ENCODE measurements at places on chromosomes 6 and 20.

GRCh38 chr20:44734938-44735337 is 10.7 kb upstream of the KCNK15 start:
- peak; percentile 52 for DNase-seq

DNA sequence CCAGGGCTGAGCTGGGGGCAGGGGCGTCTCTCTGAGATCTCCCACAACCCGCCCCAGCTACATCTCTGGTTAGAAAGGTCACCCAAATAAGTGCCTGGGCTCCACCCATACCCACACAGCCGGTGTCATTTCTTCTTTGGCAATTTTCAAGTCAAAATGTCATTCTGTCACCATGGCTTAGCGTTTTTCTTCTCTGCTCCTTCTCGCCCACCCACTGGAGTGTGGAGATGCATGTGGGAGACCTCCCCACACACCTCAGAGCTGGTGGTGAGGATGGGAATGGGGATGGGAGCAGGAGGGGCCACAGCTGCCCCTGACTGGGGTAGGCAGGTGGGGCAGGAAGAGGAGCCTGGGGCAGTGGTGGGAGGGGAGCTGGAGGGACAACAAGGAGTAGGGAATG is 63.1 kb downstream of the CPNE5 start:
- DNase-seq: no peak

DNA sequence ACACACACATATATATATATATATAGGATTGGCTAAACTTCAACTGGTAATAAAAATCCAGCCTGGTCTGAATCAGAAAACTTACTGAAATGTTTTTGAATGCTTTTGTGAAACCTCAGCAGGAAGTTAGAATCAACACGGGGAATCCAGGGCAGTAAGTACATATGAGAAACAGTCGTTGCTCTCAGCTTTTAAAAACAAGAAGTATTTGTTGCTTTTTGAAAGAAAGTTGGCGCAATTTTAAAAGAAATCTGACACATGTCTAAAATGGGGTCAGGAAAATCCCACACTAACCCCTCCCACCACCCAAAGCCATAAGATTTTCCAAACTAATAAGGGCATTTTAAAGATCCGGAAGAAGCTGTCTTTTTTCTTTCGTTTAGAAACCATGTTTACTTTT is 11.5 kb upstream of the CCDC170 start:
- no peak for DNase-seq

- DNase-seq: no peak
These were observed 1.4 kb downstream of the TUBB2B start for GRCh38 chr6:3226042-3226441.
